ENCODE measurements at places on chromosomes 7 and 10. TPM values are rescaled to one million over a fixed set of nuclear protein-coding genes. Genes with fewer than 3 reads are reported as not detected.

The ATOH7 gene
- not detected for total RNA-seq

The COL28A1 gene
- total RNA-seq, result under 0.01 TPM

The FZD8 gene
- total RNA-seq, result 11.7 TPM

The MYH16 gene
- not detected for total RNA-seq

The LRRC4 gene
- total RNA-seq, result 0.09 TPM

The MYL10 gene
- total RNA-seq, result not detected

The STEAP4 gene
- 4.9 TPM for total RNA-seq

The PPP1R3A gene
- total RNA-seq, result not detected

The ANLN gene
- total RNA-seq, result 7.5 TPM

The FAM25C gene
- not detected for total RNA-seq

The NUTM2E gene
- 0.47 TPM for total RNA-seq

The RBP3 gene
- not detected for total RNA-seq

The OR2A5 gene
- total RNA-seq, result not detected

The HYAL4 gene
- total RNA-seq, result not detected

The SHH gene
- total RNA-seq, result not detected

The VSTM4 gene
- total RNA-seq, result 9.3 TPM

The NUTM2A gene
- total RNA-seq, result 0.34 TPM

The TUBB8 gene
- total RNA-seq, result not detected

Measured in pericardium fibroblast (primary cell).